ENCODE measurements at places on chromosomes 16 and 17.

GRCh38 chr16:65967376-65967775 is 399.1 kb upstream of the CDH5 start:
- DNase-seq: peak; percentile 7

DNA sequence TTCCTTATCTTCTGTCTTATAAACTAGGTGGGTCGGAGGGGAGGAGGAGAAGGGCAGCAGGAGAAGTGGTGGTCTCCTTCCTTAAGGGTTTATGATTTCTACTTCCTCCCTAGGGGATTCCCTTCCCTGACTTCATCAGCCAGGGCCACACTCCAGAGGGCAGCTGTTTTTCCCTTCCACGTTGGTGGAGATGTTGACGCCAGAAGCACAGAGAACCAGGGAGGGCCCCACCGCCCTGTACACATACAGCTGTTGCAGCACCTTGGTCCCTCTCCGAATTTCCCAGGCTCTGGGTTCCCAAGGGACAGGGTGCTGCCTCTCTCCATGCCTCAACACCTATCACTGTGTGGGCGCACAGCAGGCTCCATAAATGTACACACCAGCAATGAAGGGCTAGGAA is 5.6 kb upstream of the SLC6A4 start:
- no peak for DNase-seq

- DNase-seq: no peak
Measured at GRCh38 chr17:63335831-63336230, 110.3 kb downstream of the CYB561 start.

GRCh38 chr16:66476328-66477027 is 49.4 kb downstream of the BEAN1 start:
- DNase-seq: no peak

DNA sequence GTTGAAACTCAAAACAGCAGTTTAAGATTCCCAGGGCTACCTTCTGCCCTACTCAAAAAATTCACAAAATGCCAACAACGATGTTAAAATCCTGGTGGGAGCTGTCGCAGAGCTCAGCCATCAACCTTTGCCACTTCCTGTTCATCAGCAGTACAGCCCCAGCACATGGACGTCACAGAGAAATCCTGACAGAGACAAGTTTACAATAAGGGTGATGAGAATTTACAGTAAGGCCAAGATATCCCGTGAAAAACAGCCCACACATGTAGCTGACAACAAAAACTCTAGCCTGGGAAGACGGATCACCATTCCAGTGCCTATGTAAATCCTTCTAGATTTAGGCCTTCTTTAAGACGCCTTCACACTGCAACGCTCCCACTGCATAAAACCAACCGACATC is 18.8 kb downstream of the USP22 start:
- no peak for DNase-seq

DNA sequence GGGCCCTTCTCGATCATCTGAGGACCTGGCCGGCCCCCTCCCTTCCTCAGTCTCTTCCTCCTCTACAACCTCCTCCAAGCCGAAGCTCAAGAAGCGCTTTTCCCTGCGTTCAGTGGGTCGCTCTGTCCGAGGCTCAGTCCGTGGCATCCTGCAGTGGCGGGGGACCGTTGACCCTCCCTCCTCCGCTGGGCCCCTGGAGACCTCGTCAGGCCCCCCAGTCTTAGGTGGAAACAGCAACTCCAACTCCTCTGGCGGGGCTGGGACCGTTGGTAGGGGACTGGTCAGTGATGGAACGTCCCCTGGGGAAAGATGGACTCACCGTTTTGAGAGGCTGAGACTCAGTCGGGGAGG is 2.8 kb downstream of the SH2B1 start:
- no peak for DNase-seq

- no peak for DNase-seq
Measured at GRCh38 chr16:734981-735881, 5.6 kb downstream of the CIAO3 start.

Measured in LoVo (cell line).